ENCODE measurements at places on chromosomes 5 and 9. TPM values are rescaled to one million over a fixed set of nuclear protein-coding genes. Genes with fewer than 3 reads are reported as not detected.

DNA sequence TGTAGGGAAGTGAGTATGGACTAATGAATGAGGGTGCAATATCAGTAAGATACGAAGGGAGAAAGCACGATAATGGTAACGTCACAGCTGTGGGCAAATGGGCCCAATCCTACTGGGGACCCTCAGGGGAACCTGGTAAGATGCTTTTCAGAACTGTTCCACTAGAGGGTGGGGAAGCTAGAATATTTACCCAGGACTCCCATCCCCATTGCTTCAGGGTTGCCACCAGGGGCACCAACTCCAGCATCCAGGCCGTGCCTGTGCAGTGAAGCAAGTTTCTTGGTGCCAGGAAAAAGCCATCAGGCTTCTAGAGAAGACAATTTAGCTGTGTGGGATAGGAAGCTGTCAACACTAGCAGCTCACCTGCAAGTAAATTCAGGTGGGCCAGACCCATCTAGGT is 409.3 kb downstream of the AGTPBP1 start:
- no peak for DNase-seq

- no peak for DNase-seq
Observed at GRCh38 chr5:104914536-104915070, 1352.0 kb upstream of the NUDT12 start.

DNA sequence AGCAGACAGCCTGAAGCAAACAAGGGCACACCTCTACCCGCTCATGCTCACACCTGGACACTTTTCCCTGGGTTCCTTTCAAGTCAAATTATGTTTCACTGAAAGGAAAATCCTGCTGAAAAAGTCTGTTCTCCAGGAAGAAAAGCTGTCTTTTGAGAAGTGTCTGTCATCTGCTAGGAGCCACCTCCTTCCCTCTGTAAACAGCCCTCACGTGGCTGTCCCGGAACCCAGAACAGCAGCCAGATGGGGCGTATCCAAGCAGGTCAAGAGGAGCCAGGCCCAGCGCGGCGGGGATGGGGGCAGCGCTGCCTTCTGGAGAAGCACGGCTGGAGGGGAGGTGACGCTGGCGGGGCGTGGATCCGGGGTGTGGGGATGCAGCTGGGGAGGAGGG is at the start of gene PNPLA7:
TSS of gene PNPLA7 (minus strand) at position 172 of the 391 bp plus-strand sequence. CDS start 205 bp downstream, outside the sequence.
- peak; percentile 53 for DNase-seq

TERT gene
- total RNA-seq, result 2.5 TPM

ZBED3 gene
- total RNA-seq, result 8.7 TPM

Measured in activated T-cell treated with anti-CD3 and anti-CD28 coated beads, Interleukin-2, amount 50 U/mL, for 72 hours (primary cell).